ENCODE measurements at places on chromosomes 13 and 19.

GRCh38 chr19:3471954-3472655 lies 8.2 kb downstream of the SMIM24 start:
- DNase-seq: no peak

DNA sequence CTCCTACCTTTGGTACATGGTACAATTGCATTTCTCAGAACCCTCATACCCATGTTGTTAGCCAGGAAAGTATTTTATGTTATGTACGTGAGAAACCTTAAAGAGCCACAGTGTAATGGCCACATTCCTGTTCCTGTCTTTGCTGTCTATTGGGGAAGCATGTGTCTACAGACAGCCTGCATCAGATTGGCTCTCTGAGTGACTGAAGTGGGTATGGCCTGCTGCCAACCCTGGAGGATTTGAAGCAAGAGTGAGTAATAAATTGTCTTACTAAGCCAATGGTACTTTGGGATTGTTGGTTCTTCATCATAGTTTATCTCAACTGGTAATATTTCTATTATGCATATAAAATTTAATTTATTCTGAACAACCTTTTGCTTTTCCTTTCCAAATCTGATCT lies 574.1 kb downstream of the LMO7 start:
- DNase-seq: no peak

GRCh38 chr19:13428352-13428751 lies 77.9 kb downstream of the CACNA1A start:
- DNase-seq: no peak

GRCh38 chr19:43957891-43958290 lies 6.9 kb downstream of the ZNF221 start:
- DNase-seq: no peak

- no peak for DNase-seq
These were observed 18.1 kb downstream of the DHRS12 start for GRCh38 chr13:51785712-51786424.

DNA sequence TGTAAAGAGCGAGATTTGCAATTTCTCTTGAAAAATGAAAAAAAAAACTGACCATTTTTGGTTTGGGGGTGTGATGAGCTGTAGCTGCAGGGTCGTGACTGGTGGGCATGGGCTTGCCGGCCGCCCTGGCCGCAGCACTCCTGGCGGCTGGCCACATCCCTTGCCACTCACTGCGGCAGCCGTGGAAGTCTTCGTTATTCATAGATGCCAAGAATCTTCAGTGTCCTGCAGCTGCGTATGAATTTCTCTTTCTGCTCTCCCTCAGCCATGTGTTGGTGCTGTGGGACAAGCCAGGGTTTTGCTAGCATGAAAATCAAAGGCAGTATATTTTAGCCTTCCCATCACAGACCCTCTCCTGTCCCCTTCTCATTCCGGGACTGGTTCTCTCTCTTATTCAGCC lies 151.7 kb upstream of the TSHZ3 start:
- DNase-seq: no peak

DNA sequence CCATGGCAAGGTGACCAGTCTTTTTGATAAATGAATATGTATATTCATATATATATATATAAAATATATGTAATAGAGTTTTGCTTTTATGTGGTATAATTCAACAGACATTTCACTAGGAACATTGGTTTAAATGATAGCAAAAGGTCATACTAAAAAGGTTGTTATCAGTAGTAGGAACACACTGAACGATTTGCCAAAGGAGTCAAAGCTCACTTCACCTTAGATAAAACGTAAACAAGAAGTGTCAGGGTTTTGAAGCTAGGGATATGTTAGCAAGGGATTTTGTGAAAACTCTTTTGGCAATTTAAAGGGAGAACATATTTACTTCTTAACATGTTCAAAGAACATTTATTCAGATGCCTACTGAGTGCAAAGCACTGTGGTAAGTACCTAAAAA lies 8.0 kb upstream of the HS6ST3 start:
- DNase-seq: no peak

- DNase-seq: no peak
These were observed 327 bp downstream of the PTGER1 start for GRCh38 chr19:14474827-14475226.

GRCh38 chr13:23865026-23865425 lies 24.2 kb downstream of the MIPEP start:
- DNase-seq: no peak

GRCh38 chr19:12757544-12758274 lies 6.1 kb downstream of the BEST2 start:
- peak; percentile 48 for DNase-seq

DNA sequence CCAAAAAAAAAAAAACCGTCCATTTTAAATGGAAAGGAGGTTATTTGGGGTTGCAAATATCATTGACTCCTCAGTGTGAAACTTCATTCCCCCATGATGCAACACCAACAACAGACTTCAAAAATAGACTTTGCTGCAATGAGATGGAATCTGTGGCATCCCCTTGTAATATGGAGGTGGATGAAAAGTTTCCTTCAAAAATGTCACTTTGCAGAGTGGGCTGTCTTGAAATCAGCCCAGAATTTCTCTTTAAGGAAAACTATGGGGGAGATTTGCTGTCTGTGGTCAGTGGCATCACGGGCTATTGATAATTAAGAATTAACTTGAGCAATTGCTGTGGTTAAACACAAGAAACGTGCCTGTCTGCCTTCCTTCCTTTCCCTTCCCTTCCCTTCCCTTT lies 1.5 kb downstream of the GPR18 start:
- DNase-seq: peak; percentile 45
